Foreskin fibroblast (primary cell): ENCODE measurements at places on chromosomes 12 and 14.

- DNase-seq, result peak; percentile 91
Observed at GRCh38 chr14:75995372-75996041, 9.9 kb downstream of the IFT43 start.

- DNase-seq, result peak; percentile 92
Observed at GRCh38 chr12:58359084-58359483, 417.7 kb downstream of the ATP23 start.

DNA sequence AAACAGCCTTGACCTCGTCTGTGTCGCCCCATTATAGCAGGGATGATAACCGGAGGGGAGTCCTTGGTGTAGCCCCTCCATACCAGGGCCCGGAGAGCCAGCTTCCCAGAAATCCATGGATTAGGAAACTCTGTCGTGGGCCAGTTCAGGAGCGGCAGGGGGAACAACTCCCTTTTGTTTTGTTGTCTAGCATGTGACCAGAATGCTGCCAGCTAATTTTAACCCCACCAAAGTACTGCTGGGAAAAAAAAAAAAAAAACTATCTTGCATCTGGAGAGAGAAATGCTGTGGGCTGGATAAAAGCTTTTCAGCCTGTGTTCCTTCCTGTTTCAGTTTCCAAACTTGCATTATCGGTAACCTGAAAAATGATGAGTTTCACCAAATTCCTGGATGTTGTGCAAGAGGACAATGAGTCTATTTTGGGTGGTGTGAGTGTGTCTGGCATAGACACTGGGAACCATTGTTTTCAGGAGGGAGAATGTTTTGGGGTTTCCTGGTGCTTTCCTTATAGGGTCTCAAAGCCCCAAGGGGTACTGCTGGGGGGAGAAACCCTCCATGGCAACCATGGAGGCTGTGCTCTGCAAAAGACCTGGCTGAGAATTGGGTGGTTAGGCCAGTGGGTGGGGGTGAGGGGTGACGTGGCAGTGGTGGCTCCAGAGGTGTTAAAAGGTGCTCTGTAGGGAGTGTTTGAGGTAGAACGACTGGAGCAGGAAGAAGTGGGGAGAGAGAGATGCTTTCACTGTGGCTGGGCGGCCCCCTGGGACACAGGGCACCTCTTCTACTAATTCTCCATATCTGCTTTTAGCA is 14.9 kb upstream of the IRF2BPL start:
- peak; percentile 87 for DNase-seq

DNA sequence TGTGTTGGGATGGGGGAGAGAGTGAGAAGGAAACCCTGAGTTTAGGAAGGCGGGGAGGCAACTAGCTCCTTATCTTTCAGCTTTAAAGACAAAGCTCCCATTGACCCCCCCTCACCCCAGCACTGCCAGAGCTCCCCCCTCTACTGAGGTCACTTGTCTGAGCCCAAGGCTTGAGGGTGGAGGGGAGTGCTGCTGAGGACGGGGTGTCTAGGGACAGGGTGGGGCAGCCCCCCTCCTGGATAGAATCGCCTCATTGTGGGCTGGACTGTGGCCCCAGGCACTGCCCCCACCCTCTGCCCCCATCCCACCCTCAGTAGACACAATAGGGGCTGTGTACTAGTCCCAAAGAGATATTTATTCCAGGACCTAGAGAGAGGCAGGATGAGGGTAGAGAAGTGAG is 3.0 kb downstream of the ERBB3 start:
- DNase-seq, result no peak

DNA sequence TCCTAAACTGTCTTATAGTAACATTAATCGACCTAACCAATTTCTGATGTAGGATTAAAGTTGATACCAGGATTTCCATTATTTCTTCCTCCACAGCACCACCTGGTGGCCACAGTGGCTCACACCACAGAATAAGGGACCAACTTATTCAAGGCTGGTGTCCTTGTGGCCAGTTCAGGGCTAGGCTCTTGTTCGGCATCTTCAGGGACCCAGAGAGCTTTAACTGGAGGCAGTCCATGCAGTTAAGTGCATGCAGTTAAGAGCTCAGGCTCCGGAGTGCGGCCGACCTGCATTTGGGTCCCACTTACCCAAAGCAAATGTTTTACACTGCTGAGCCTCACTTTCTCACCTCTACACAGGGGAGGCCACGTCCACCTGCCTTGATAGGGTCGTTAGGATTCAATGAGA is 42.0 kb upstream of the GPR68 start:
- DNase-seq, result peak; percentile 86
